Stimulated activated CD8-positive, alpha-beta memory T cell treated with anti-CD3 and anti-CD28 coated beads, Interleukin-15, amount 100 ng/mL, for 24 hours (primary cell): ENCODE measurements at places on chromosomes 1 and 21.

GRCh38 chr1:38584448-38585355 lies 274.9 kb downstream of the RRAGC start:
- no peak for DNase-seq

GRCh38 chr1:107936498-107937481 lies 28.2 kb downstream of the VAV3 start:
- no peak for DNase-seq

DNA sequence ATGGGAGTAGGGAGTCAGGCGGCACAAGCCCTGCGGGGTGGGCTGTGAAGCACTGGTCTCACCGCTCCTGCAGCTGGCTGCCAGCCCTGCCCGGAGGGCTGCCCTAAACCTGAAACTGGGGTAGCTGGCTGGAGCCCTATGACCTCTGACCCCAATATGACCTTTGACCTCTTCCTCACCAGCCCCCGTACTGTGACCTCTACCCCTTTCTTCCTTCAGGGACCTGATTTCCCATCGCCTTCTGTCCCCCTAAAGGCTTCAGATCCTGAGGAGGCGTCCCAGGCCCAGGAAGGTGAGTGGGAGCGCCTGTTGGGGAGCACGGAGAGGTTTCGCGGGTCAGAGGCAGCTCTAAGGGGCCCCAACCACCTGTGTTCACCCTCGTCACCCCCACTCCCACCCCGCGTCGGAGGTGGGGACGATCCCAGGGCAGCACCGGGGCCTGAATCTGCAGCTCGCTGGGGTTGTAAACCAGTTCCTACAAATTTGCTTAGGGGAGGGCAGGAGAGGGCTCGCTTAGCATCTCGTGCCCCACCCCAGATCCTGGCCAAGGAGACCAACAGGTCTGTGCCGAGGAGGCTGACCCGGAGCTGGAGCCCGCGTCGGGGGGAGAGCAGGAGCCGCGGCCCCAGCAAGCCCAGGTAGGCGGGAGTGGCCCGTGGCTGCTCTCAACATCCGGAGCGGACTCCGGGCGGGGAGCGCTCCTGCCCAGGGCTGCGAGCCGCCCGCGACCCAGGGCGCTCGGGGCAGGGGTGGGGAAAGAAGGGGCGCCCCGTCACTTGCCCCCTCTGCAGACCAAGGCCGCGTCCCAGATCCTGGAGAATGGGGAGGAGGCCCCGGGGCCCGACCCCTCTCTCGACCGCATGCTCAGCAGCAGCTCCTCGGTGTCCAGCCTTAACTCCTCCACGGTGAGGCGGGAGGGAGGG lies 7.3 kb downstream of the SYTL1 start:
- DNase-seq, result no peak

DNA sequence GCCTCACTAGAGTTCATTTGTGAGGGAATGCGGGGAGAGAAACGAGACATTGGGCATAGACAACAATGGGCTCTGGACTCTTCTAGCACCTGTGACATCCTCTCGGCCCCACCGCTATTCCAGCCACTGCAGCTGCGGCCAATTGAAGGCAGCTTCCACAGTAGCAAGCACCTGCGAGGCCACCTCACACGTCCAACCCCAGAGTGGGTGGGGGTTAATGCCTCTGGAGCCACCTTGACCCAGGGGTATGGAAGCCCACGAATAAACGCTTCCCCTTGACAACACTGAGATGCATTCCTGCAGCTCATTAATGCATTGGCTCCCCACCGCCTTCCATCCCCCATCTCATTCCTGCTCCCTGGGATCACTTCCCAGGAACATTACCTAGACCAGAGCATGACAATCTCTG lies 104.4 kb downstream of the GLIS1 start:
- DNase-seq, result no peak

GRCh38 chr1:29420202-29420601 lies 183.9 kb downstream of the PTPRU start:
- no peak for DNase-seq

DNA sequence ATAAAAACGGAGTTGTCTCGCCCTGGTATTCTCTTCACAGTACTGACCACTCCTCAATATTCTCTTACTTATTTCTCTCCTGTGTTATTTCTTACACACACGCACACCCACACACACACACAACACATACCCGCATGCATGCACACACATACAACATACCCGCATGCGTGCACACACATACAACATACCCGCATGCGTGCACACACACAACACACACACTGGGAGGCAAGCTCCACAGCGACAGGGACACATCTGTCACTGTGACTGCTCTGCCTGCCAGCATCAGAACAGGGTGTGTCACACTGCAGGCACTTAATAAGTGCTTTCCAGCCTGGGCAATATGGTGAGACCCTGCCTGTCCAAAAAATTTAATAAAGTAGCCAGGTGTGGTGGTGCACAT lies 20.8 kb upstream of the DDOST start:
- no peak for DNase-seq

GRCh38 chr1:224623743-224624333 lies 7.7 kb downstream of the CNIH3 start:
- no peak for DNase-seq
